LNCaP clone FGC (cell line): ENCODE measurements at places on chromosomes 12 and 14.

- DNase-seq = no peak
Observed at GRCh38 chr14:50350975-50351374, 38.9 kb downstream of the DMAC2L start.

DNA sequence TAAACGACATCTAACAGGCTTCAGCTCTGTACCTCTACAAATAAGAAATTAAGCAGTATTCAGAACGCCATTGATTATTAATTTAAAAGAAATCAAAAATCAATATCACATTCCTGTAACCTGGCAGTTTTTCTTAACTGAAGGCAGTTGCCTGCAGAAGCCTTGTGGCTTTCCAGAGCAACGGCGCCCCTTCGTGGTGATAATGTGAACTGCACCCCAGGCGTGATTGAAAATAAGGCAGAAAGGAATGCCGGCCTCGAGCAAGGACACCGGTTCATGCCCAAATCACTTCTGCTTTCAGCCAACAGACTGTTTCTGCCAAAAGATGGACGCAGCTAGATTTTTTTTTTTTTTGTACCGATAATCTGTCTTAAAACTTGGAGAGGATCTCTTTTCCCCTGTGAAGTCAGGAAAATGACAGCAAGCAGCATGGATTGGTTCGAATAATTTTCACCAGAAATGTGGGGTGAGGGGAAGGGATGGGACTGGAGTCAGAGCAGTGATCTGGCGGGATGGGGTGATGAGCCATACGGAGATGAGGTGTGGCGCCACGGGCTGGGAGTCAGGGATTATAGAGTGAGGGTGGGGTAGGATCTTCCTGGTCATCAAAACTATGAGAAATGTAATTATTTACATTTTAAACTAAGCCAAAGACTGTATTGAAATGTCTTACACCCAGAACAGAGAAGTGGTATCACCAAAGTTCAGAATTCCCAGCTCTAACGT, 473.0 kb downstream of the DPF3 start:
- peak; percentile 28 for DNase-seq

- DNase-seq = no peak
Observed at GRCh38 chr14:88258021-88258420, 65.0 kb downstream of the KCNK10 start.

GRCh38 chr12:16467272-16467671, 119.8 kb downstream of the MGST1 start:
- DNase-seq = no peak

GRCh38 chr12:128245121-128245520, 21.8 kb upstream of the TMEM132C start:
- DNase-seq = no peak

DNA sequence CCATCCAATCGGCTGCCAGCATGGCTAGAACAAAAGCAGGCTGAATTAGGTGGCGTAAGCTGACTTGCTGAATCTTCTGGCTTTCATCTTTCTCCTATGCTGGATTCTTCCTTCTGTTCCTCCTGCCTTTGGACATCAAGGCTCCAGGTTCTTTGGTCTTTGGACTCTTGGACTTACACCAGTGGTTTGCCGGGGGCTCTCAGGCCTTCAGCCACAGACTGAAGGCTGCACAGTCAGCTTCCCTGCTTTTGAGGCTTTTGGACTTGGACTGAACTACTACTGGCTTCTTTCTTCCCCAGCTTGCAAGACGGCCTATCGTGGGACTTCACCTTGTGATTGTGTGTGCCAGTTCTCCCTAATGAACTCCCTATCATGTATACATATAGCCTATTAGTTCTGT, 42.0 kb downstream of the RPS6KA5 start:
- no peak for DNase-seq

- DNase-seq = no peak
Observed at GRCh38 chr12:21773263-21773741, 1.2 kb downstream of the KCNJ8 start.

GRCh38 chr12:108254030-108254429, 85.1 kb downstream of the CMKLR1 start:
- DNase-seq = no peak

DNA sequence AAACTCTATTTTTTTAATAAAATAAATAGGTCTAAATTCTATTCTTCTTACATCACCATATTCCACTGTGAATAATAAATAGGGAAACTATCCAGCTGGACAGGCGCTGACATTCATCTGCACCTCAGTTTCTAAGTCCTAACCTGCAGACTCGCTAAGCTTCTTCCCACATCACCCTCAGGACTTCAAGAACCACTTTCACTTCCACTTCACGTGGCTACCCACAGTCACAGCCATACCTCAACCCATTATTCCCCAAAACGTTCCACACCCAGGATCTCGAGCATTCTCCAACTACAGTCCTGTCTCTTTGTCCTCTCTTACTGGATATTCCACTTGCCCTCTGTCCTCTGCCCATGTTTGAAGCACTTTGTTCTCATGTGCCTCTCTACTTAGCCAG, 71.1 kb downstream of the C2CD5 start:
- DNase-seq = no peak

DNA sequence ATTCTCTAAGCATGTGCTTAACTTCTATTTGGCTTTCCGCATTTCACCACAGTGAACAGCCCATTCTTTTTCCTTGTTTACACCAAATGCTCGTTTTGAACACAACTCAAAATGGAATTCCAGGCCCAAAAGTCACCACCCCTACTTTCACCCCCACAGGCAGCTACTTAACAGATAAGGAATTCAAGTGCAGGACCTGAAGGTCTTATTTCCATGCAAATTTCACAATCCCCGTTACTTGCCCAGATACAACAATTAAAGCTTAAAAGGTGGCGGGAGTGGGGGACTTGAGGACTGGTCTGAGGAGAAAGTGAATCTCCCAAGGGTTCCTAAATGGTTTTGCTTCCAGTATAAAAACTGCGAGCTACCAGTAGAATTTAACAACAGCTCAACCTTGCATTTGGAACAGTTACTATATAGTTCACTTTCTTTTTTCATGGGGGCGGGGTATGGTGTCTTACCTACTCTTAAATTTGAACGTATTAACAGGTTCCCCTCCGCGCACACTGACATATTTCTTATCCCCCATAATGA, 3.7 kb downstream of the USP44 start:
- DNase-seq = no peak

GRCh38 chr12:74646831-74647230, 109.2 kb downstream of the ATXN7L3B start:
- no peak for DNase-seq

DNA sequence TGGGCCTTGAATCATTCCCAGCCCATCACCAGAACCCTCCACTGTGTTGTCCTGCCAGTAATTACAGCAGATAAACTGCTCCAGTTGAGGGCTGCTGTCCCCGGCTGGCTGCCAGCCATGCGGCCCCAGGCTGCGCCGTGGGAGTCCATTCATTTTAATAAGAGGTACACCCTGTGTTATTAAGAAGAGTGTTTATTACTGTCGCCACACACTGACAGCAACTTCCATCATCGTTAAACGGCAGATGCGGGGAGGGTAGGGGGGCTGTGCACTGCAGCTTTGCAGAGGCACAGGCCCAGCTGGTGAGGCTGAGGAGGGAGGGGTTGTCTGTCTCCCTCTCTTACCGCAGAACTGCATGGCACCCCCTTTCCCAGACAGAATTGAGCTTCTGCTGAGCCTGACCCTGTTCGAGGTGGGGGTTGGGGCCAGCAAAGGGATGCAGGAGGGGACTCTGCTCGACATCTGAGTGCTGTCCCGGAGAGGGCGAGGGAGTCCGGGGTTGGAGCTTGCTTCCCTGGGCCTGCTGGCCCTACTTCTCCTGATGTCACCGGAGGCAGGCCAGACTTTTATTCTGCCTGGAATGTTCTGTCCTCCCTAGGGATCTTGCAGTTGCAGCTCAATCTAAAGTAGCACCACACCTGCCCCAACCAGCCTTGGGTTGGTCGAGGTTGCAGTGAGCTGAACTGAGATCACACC, 33.8 kb upstream of the GPATCH2L start:
- DNase-seq = no peak

DNA sequence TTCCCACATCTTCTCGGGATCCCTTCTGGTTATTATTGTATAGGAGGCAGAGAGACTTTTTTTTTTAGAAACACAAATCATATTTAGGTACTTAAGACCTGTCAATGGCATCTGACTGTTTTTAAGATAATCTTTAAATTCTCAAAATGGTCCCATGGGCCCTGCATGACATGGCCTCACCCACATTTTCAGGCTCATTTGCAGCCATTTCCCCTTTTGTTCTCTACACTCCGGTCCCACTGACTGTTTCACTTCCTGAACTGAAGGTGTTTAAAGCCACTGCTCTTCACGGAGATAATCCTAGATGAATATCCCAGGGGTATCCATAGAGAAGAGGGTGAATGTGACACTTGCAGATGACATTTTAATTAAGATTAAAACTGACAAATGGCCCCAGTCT, 12.3 kb upstream of the C12orf71 start:
- DNase-seq = no peak

- no peak for DNase-seq
Observed at GRCh38 chr14:72755766-72756165, 138.1 kb downstream of the DPF3 start.
